ENCODE measurements at places on chromosomes 2 and 18. TPM values are rescaled to one million over a fixed set of nuclear protein-coding genes. Genes with fewer than 3 reads are reported as not detected.

DNA sequence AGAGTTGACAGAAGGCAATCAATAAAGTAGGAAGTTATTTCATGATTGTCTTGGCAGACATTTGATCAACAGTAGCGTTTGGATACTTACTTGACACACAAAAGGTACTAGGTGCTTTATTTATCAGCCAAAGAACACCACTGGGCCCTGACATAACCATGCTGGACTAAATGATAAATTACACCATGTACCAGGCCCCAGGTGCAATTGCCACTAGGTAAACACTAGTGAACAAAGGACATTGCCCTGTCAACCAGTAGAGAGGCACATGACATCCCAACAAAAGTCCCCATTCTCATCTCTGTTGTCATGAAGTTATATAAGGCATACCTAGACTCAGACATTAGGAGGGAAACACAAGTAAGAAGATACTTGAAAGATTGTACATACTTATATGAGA lies 747.2 kb downstream of the SATB2 start:
- H3K27ac ChIP-seq: no peak overlapping the region
- DNase-seq: no peak
- no peaks in the 10 kb centered on the region for H3K4me1 ChIP-seq

DNA sequence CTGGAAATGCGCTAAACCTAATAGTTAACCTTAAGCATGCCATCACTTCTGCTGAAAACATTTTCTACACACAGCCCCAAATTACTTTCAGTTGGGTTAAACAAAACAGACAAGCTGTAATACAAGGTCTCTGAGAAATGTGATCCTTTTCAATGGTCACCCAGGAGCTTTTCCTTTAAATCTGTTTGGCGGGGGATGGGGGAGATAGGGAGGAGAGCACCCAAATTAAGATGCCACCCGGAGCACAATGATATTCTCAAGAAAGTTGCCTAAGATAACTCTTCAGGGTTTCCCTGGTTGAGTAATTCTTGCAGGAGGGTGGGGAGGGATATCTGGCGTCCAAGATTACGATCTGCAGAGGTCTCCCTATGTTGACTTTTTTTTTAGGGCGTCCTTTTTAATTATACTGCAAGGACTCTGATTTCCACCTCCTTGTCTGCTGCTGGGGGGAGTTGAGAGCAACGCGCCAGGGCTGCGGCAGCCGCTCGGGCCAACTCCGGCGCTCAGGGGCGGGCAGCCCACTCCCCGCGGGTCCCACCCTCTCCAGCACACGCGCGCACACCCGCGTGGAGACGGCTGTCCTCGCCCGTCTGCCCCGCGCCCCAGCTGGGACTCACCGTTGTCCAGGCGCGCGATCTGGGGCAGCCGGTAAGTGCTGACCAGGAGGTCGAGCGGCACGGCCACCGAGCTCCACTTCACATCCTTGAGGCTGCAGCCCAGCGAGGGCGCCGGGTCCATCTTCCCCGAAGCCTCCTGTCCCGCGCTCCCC lies 807 bp downstream of the GAREM1 start:
- peak; percentile 4 for DNase-seq
- no peak overlapping the region for H3K27ac ChIP-seq
- peaks cover 18% of the 10 kb centered on the region for H3K4me1 ChIP-seq
- H3K4me3 ChIP-seq: peak overlapping the region; percentile 48

- H3K4me1 ChIP-seq: peaks cover 66% of the 10 kb centered on the region
- peak overlapping the region; percentile 58 for H3K27ac ChIP-seq
- DNase-seq: no peak
- no peak overlapping the region for H3K4me3 ChIP-seq
- H3K27me3 ChIP-seq: no peaks in the 10 kb centered on the region
Measured at GRCh38 chr2:130377491-130377890, 21.6 kb downstream of the PTPN18 start.

- H3K4me3 ChIP-seq: no peak overlapping the region
- no peak overlapping the region for H3K27ac ChIP-seq
- no peak for DNase-seq
- H3K4me1 ChIP-seq: no peaks in the 10 kb centered on the region
Measured at GRCh38 chr2:6814869-6815268, 50.8 kb downstream of the CMPK2 start.

DNA sequence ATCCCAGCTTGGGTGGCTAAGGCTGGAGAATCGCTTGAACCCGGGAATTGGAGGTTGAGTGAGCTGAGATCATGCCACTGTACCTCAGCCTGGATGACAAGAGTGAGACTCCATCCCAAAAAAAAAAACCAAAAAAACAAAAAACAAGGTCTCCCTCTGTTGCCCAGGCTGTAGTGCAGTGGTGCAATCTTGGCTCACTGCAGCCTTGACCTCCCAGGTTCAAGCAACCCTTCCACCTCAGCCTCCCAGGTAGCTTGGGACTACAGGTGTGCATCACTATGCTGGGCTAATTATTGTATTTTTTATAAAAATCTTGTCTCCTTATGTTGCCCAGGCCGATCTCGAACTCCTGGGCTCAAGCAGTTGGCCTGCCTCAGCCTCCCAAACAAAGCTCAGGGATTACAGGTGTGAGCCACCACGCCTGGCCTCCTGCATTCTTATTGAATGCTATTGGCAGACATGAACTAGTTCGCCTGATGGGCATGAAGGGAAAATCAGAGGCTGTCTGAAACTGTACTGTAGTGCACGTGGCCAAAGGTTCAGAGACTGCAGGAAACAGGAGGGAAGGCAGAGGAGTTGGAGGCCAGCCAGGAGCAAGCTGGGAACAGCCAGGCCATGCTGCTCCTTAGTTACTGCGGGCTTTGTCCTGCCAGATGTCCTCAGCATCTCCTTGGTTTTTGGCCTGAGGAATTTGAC lies 16.0 kb upstream of the ASXL2 start:
- H3K27me3 ChIP-seq: no peaks in the 10 kb centered on the region
- H3K4me3 ChIP-seq: no peak overlapping the region

DNA sequence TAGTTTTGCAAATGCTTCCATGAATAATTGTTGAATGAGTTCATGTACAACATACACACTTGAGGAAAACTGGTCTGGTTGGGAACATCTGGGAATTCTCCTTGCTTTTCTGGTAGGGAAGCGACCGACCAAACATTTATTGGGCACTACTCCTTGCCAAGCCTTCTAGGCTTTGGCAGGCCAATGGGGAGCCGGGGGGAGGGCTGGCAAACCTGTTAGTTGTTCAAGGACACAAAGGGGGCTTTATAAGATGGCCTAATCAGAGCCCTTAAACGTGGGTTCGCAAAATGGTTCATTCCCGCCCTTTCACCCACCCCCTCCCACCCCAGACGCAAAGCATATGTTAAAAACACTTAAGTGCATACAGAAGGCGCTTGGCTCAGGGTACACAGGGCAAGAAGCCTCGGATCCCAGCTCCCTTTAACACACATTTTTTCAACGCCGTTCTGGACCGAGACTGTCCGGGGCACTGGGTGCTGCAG lies 844 bp upstream of the VSNL1 start:
- peaks cover 51% of the 10 kb centered on the region for H3K27me3 ChIP-seq
- peaks cover 4% of the 10 kb centered on the region for H3K4me1 ChIP-seq
- H3K4me3 ChIP-seq: no peak overlapping the region
- no peaks in the 10 kb centered on the region for H3K36me3 ChIP-seq
- DNase-seq: no peak

GRCh38 chr2:29270701-29271121 lies 155.5 kb downstream of the CLIP4 start:
- no peaks in the 10 kb centered on the region for H3K4me1 ChIP-seq
- H3K27ac ChIP-seq: no peak overlapping the region
- no peaks in the 10 kb centered on the region for H3K36me3 ChIP-seq

DNA sequence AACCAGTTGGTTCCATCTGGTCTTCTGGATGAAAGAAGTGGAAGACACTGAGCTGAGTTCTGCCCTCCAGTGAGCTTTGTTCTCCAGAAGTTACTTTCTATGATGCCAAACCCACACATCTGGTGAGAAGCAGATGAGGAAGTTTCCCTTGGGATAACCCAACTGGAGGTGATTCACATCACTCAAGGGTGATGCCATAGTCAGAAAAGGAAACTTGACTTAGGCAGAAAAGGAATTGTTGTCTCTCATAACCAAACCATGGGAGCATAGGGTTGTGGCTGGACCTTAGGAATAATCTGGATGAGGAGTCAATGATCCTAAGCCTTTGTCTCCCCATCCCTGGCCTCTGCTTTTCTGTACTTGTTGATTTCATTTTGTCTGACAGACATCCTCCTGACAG lies 43.7 kb downstream of the CDC42EP3 start:
- DNase-seq: no peak
- no peak overlapping the region for H3K4me3 ChIP-seq
- H3K4me1 ChIP-seq: peaks cover 87% of the 10 kb centered on the region
- peak overlapping the region; percentile 28 for H3K27ac ChIP-seq
- H3K27me3 ChIP-seq: no peaks in the 10 kb centered on the region

- H3K4me3 ChIP-seq: no peak overlapping the region
- DNase-seq: no peak
- no peak overlapping the region for H3K27ac ChIP-seq
Measured at GRCh38 chr2:239722760-239723470, 302.2 kb downstream of the NDUFA10 start.

- H3K4me1 ChIP-seq: peaks cover 13% of the 10 kb centered on the region
- H3K27ac ChIP-seq: no peak within 1 kb of the TSS
- DNase-seq: no peak
- no peaks in the 10 kb centered on the region for H3K27me3 ChIP-seq
Measured at GRCh38 chr2:3594493-3595281, at the start of gene COLEC11. Gene COLEC11, plus strand, starts transcription at chr2:3595112. Its CDS starts 9,229 bp downstream, at chr2:3604341.

- H3K4me3 ChIP-seq: no peak overlapping the region
- no peaks in the 10 kb centered on the region for H3K27me3 ChIP-seq
- no peak for DNase-seq
- no peaks in the 10 kb centered on the region for H3K36me3 ChIP-seq
Measured at GRCh38 chr2:57575700-57576268, 470.8 kb upstream of the VRK2 start.

- no peak overlapping the region for H3K4me3 ChIP-seq
- no peaks in the 10 kb centered on the region for H3K4me1 ChIP-seq
- no peak for DNase-seq
- no peaks in the 10 kb centered on the region for H3K27me3 ChIP-seq
- H3K27ac ChIP-seq: no peak overlapping the region
Measured at GRCh38 chr2:31334311-31335026, 80.1 kb downstream of the XDH start.

GRCh38 chr18:21272016-21272579 lies 30.1 kb downstream of the GREB1L start:
- H3K27me3 ChIP-seq: no peaks in the 10 kb centered on the region
- no peak overlapping the region for H3K4me3 ChIP-seq
- H3K36me3 ChIP-seq: no peaks in the 10 kb centered on the region
- DNase-seq: no peak
- no peaks in the 10 kb centered on the region for H3K4me1 ChIP-seq
- H3K27ac ChIP-seq: no peak overlapping the region

DNA sequence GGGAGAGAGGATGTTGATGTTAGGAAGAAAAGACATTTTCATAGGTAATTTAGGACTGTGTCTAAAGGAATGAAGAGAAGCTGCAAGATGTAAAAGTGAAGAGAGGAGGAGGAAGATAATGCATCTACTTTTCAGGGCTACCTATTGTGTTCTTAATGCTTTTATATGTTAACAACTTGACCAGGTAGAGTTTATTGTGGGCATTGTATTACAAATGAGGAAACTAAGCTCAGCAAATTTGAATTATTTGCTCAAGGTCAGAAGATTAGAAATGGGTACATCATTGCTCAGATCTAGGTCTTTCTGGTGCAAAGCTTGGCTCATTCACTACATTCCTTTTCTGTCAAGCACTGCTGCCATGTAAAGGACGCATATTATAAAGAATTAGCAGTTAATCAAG lies 441.7 kb downstream of the THSD7B start:
- H3K36me3 ChIP-seq: no peaks in the 10 kb centered on the region
- no peak for DNase-seq
- H3K4me1 ChIP-seq: no peaks in the 10 kb centered on the region
- H3K27me3 ChIP-seq: peaks cover 2% of the 10 kb centered on the region

GRCh38 chr2:102832789-102833188 lies 71.0 kb downstream of the TMEM182 start:
- H3K27ac ChIP-seq: no peak overlapping the region
- H3K27me3 ChIP-seq: no peaks in the 10 kb centered on the region
- H3K4me3 ChIP-seq: no peak overlapping the region
- no peaks in the 10 kb centered on the region for H3K36me3 ChIP-seq

- H3K4me3 ChIP-seq: no peak overlapping the region
- peaks cover 7% of the 10 kb centered on the region for H3K36me3 ChIP-seq
- DNase-seq: no peak
- H3K27ac ChIP-seq: no peak overlapping the region
Measured at GRCh38 chr18:74905247-74905646, 303.7 kb downstream of the PTGR3 start.

GRCh38 chr2:173226899-173227698 lies 127.6 kb upstream of the CDCA7 start:
- DNase-seq: no peak
- H3K4me1 ChIP-seq: peaks cover 4% of the 10 kb centered on the region
- H3K27me3 ChIP-seq: peaks cover 4% of the 10 kb centered on the region
- no peak overlapping the region for H3K27ac ChIP-seq
- no peak overlapping the region for H3K4me3 ChIP-seq

GRCh38 chr2:40173276-40173675 lies 278.6 kb downstream of the SLC8A1 start:
- no peak overlapping the region for H3K4me3 ChIP-seq
- H3K36me3 ChIP-seq: no peaks in the 10 kb centered on the region
- no peak for DNase-seq
- no peaks in the 10 kb centered on the region for H3K4me1 ChIP-seq
- no peaks in the 10 kb centered on the region for H3K27me3 ChIP-seq
- H3K27ac ChIP-seq: no peak overlapping the region

GRCh38 chr2:222481941-222482340 lies 57.6 kb downstream of the SGPP2 start:
- no peak overlapping the region for H3K27ac ChIP-seq
- no peak for DNase-seq
- H3K27me3 ChIP-seq: peaks cover 6% of the 10 kb centered on the region
- no peak overlapping the region for H3K4me3 ChIP-seq

GRCh38 chr2:204027091-204027490 lies 90.5 kb downstream of the ICOS start:
- peak; percentile 55 for DNase-seq
- peak overlapping the region; percentile 72 for H3K27ac ChIP-seq
- no peak overlapping the region for H3K4me3 ChIP-seq
- peaks cover 24% of the 10 kb centered on the region for H3K4me1 ChIP-seq
- no peaks in the 10 kb centered on the region for H3K36me3 ChIP-seq
- no peaks in the 10 kb centered on the region for H3K27me3 ChIP-seq

- no peak for DNase-seq
- peaks cover 11% of the 10 kb centered on the region for H3K27me3 ChIP-seq
- H3K4me3 ChIP-seq: no peak overlapping the region
- no peak overlapping the region for H3K27ac ChIP-seq
- H3K36me3 ChIP-seq: no peaks in the 10 kb centered on the region
Measured at GRCh38 chr2:234533626-234534025, 36.7 kb upstream of the ARL4C start.

- H3K36me3 ChIP-seq: no peaks in the 10 kb centered on the region
- H3K4me1 ChIP-seq: peaks cover 21% of the 10 kb centered on the region
- H3K27me3 ChIP-seq: no peaks in the 10 kb centered on the region
- no peak overlapping the region for H3K27ac ChIP-seq
- DNase-seq: no peak
Measured at GRCh38 chr2:172283476-172283875, 143.9 kb upstream of the ITGA6 start.

DOK1 gene
- 15.0 TPM for total RNA-seq

MOGAT1 gene
- not detected for total RNA-seq

TUBA3E gene
- total RNA-seq: not detected

IL36G gene
- total RNA-seq: not detected

CD226 gene
- 41.7 TPM for total RNA-seq

NOTO gene
- total RNA-seq: not detected

SNORC gene
- 2.1 TPM for total RNA-seq

HPCAL1 gene
- 166 TPM for total RNA-seq

NEB gene
- total RNA-seq: 0.34 TPM

ATG16L1 gene
- total RNA-seq: 22.1 TPM

REG3G gene
- total RNA-seq: not detected

KCNG2 gene
- total RNA-seq: not detected

DUSP19 gene
- 2.1 TPM for total RNA-seq

CDK15 gene
- not detected for total RNA-seq

L3MBTL4 gene
- not detected for total RNA-seq

CD8A gene
- 419 TPM for total RNA-seq

MAL gene
- total RNA-seq: 59.2 TPM

TTC27 gene
- 33.8 TPM for total RNA-seq
